ENCODE measurements at places on chromosomes 2 and 18.

GRCh38 chr18:47585914-47586313 lies 334.5 kb upstream of the SKOR2 start:
- no peak for DNase-seq

DNA sequence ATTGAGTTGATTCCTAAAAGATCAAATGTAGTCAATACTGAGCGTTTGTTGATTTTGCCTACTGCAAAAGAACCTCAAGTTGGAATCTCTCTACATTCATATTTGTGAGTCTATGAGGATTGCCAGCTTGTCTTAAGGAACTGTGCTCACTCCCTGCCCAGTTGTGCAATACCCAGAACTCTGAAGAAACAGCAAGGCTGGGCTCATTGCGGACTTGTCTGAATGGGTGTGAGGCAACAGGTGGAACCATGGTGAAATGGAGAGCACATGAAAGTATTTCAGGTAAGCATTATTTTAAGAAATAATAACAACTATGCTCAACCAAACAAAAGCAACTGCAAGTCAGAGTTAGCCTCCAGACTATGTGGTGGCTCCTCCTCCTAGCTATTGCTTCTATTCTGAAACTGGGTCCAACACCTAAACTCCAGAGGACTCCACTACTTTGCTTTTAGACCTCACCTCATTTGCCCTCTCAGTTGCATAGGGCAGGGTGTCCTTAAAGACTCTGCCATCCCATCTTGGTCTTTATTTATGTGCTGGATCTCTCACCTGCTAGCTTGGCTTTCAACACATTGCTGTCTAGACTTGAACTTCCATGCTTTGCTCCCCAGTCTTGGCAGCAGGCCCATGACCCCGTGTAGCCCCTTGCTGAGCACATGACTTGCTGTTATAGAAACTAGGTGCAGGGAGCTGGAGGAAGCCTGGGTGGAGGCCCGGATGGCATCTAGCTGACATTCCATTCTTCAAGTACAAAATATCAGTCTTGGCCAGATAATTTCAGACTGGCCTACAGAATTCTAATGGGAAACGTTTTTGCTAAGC lies 94.8 kb upstream of the ARL5A start:
- DNase-seq, result no peak

GRCh38 chr18:79763407-79763806 lies 34.3 kb upstream of the KCNG2 start:
- DNase-seq, result no peak

DNA sequence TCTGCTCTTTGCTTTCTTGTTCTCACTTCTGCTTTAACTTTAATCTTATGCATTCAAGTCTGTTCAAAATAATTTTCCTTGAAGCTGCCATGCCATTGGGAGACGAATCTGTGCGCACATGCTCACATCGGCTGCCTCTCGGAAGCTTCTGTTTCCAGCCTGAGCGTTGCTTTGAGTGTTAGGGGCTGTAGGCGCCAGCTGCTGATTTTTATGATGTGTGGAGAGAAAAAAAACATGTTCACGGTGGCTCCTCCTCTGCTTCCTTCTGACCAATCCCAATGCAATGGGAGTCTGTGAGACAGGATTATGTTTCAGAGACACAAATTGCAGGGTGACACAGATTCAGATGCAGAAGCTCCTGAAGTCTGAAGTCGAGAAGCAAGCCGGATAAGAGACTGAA lies at the start of gene MC4R:
Gene MC4R (minus strand): TSS at position 180 of the 400 bp plus-strand sequence. CDS start 426 bp downstream, outside the sequence.
- no peak for DNase-seq

- no peak for DNase-seq
Observed at GRCh38 chr2:198347349-198347748, 543.0 kb downstream of the PLCL1 start.

GRCh38 chr2:64035072-64035942 lies 16.1 kb upstream of the VPS54 start:
- no peak for DNase-seq

DNA sequence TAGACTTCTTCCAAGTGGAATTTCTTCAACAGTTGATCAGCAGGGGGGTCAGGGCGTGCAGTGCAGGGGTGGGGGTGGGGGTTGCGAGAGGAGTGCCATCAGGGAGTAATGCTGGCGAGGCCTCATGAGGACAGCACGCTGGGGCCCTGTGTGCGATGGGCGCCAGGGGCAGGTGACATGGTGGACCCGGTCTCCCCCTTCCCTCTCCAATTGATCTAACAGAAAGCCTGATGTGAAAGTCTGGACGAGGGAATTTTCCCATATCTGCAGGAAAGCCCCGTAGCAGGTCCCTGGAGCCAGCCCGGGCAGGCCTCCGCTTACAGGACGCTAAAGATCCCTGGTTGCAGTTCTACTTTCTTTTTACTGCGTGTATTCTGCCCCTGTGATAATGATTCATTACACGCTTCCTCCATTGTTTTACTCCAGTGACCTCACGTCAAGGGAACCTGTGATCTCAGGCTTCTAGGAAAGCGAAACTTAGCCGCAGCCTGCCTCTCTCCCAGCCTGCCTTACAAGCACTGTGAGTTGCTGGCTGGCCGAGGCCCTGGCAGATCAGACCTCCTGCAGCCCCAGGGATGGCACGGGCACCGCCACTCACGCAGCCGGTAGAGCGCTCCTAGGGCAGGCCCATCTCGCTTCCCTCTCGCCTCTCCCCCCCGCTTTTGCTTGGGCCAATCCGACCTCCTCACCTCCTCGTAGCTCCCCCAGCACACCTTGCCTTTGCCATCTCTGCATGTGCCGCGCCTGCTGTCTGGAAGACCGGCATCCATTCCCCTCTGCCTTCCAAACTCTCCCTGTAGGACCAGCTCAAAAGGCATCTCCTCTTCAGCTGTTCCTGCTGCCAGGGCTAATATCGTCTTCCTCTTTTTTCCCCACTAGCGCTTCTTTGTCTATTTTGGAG lies 19.2 kb downstream of the NEURL3 start:
- DNase-seq, result peak; percentile 52

Data from activated T-helper 1 cell treated with anti-CD3 and anti-CD28 coated beads, Interleukin-2, amount 50 U/mL, for 16 hours (primary cell).